ENCODE measurements at places on chromosomes 1 and 21. TPM values are rescaled to one million over a fixed set of nuclear protein-coding genes. Genes with fewer than 3 reads are reported as not detected.
A peak's percentile ranks its signal among the peaks of the same experiment; 100 is the strongest.

The ZFP69 gene
- 2.2 TPM for total RNA-seq

The CDK11B gene
- total RNA-seq = 87.2 TPM

The SLC5A9 gene
- 15.2 TPM for total RNA-seq

The SORT1 gene
- total RNA-seq = 66.3 TPM

The LCE1D gene
- not detected for total RNA-seq

The LEMD1 gene
- not detected for total RNA-seq

The TESK2 gene
- 13.3 TPM for total RNA-seq

The PCSK9 gene
- not detected for total RNA-seq

DNA sequence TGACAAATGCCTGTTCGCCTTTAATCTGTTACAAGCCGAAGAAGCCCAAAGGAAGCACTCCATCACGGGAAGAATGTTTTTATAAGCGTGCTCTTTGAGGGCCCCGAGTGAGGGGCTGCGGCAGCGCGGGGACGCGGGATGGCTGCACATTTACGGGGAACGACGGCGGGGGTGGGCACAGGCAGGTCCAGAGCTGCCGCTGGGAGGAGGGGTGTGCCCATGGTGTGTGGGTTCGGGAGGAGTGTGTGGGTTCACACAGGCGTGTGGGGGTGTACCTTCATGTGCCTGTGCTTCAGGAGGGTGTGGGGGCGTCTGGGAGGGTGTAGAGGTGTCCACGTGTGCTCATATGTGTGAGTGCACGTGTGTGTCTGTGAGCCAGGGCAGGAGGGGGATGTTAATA, 155.9 kb upstream of the ZC3H12A start:
- no peaks in the 10 kb centered on the region for H3K36me3 ChIP-seq
- H3K4me1 ChIP-seq = no peaks in the 10 kb centered on the region
- no peak overlapping the region for H3K4me3 ChIP-seq

DNA sequence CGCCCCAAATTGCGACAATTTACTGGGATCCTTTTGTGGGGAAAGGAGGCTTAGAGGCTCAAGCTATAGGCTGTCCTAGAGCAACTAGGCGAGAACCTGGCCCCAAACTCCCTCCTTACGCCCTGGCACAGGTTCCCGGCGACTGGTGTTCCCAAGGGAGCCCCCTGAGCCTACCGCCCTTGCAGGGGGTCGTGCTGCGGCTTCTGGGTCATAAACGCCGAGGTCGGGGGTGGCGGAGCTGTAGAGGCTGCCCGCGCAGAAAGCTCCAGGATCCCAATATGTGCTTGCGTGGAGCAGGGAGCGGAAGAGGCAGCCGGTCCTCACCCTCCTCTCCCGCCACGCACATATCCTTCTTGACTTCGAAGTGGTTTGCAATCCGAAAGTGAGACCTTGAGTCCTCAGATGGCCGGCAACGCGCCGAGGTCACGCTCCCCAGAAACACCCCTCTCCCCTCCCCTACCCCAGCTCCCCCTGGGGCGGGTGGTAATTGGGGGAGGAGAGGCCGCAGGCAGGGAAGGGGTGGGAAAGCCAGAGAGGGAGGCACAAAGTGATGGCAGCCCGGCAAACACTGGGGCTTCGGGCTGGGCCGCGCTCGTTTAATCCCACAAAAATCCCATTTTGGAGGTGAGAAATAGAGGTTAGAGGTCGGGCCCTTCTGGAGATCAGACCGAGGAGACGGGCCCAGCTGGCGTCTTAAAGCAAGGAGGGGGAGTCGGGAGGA, 6.2 kb downstream of the SIM2 start:
- H3K27me3 ChIP-seq = peaks cover 100% of the 10 kb centered on the region
- no peak overlapping the region for H3K4me3 ChIP-seq
- no peak overlapping the region for H3K27ac ChIP-seq
- peaks cover 50% of the 10 kb centered on the region for H3K4me1 ChIP-seq

- H3K4me3 ChIP-seq = no peak overlapping the region
- H3K27ac ChIP-seq = peak overlapping the region; percentile 75
- DNase-seq = peak; percentile 59
- H3K27me3 ChIP-seq = no peaks in the 10 kb centered on the region
Observed at GRCh38 chr1:27887215-27888021, 15.1 kb downstream of the THEMIS2 start.

GRCh38 chr1:221011145-221011544, 131.9 kb downstream of the HLX start:
- no peak overlapping the region for H3K4me3 ChIP-seq
- H3K27me3 ChIP-seq = no peaks in the 10 kb centered on the region
- H3K27ac ChIP-seq = no peak overlapping the region
- no peak for DNase-seq

GRCh38 chr1:214542275-214543199, 8.9 kb downstream of the PTPN14 start:
- H3K36me3 ChIP-seq = no peaks in the 10 kb centered on the region
- no peaks in the 10 kb centered on the region for H3K27me3 ChIP-seq
- H3K27ac ChIP-seq = peak overlapping the region; percentile 14
- H3K4me3 ChIP-seq = no peak overlapping the region

DNA sequence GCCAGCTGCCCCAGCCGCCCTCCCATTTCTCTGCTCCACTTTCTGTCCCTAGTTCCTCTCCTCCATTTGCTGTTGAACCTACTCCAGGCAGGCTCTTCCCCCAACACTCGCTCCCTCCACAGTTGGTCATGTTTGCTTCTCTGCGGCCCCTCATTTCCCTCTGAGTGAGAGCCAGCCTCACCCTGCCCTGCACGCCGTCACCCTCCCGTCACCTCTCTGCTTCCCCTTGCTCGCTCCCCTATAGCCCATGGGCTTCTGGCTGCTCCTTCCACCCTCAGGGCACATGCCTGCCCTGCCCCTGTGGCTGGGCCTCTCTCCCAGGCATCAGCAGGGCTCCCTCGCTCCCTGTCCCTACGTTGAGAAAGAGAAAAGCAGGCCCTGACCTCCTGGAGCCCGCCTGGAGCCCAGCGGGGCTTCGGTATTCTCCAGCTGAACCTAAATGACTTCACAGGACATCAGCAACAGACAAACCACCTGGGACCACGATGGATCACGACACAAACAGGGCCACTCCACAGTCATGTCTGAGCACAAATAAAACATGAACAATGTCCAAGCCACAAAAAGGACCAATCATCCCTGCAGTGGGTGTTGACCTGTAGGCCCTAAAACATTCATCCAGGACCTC, 13.3 kb upstream of the THEMIS2 start:
- peak overlapping the region; percentile 37 for H3K27ac ChIP-seq
- DNase-seq = no peak
- no peaks in the 10 kb centered on the region for H3K27me3 ChIP-seq
- peaks cover 4% of the 10 kb centered on the region for H3K4me1 ChIP-seq
- H3K36me3 ChIP-seq = no peaks in the 10 kb centered on the region

DNA sequence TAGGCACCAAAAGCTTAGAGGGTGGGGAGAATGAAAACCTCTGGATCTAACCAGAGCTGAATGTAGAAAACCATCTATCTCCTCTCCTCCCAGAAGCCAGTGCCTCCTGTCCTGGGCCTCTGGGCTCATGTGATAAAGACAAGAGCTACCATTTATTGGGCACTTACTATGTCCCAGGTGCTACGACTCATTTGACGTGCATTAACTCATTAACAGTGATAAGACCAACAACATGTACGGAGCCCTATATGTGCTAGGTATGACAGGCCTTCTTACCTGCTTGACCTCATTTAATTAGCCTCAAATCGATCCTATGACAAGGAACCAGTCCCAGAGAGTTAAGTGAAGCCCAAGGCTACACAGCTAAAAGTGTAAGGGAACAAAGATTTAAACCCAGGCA, 19.7 kb downstream of the CAPZB start:
- no peak for DNase-seq
- peak overlapping the region; percentile 90 for H3K27ac ChIP-seq
- no peaks in the 10 kb centered on the region for H3K27me3 ChIP-seq
- H3K36me3 ChIP-seq = no peaks in the 10 kb centered on the region
- H3K4me3 ChIP-seq = no peak overlapping the region

- no peak for DNase-seq
- H3K36me3 ChIP-seq = no peaks in the 10 kb centered on the region
- H3K27ac ChIP-seq = no peak overlapping the region
- no peaks in the 10 kb centered on the region for H3K27me3 ChIP-seq
- H3K4me1 ChIP-seq = no peaks in the 10 kb centered on the region
Observed at GRCh38 chr1:29306471-29307140, 70.3 kb downstream of the PTPRU start.

DNA sequence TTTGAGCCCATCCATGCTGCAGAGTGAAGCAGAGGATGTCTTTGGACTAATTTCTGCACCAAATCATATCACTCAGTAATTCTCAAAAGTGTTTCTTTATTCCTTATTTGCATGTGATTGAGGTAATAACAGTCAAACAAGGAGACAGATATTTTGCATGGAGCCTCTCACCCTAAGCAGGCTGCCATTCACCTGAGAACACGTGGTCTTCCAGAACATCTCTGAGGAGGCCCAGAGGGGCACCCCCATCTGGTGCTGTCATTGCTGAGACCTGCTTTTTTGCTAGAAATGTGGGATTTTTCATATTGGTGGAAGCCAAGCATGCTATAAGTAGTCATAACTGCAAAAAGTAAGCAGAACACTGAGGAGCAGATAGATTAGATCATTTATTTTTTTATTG, 7.7 kb downstream of the SLC37A1 start:
- no peak for DNase-seq
- no peaks in the 10 kb centered on the region for H3K36me3 ChIP-seq
- H3K4me1 ChIP-seq = peaks cover 44% of the 10 kb centered on the region
- H3K27ac ChIP-seq = no peak overlapping the region
- H3K27me3 ChIP-seq = no peaks in the 10 kb centered on the region

DNA sequence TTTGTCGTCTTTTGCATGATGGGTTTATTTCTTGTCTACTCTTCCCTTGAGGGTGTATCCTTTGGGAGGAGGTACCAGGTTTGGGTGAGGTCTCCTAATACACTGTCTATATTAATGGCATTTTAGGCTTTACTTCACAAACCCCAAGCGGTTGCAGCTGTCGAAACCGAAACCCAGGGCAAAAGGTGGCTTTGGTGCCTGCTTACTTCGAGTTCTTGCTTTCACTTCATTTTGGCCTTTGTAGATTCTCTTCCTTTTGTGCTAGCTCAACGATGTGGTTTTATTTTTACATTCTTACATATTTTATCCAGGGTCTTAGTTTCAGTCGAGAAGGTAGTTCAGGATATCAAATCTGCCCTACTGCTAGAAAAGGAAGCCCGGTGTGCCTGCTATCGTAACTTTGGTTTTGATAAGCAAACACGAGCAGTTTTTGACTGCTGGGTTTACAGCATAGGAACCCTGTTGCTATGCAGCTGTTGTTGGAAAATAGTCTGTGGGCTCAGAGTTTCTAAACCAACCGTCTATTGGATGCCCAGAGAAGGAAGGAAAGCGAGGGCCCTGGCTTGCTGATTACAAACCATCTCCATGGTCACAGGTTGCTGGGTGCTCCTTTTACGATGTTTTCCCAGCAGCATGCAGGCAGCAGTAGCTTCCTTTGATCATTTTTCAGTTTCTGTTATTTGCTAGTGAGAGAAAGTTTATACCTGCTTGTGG, 9.8 kb upstream of the TSPAN2 start:
- H3K27ac ChIP-seq = peak overlapping the region; percentile 88
- peaks cover 15% of the 10 kb centered on the region for H3K4me1 ChIP-seq
- DNase-seq = peak; percentile 72
- H3K4me3 ChIP-seq = peak overlapping the region; percentile 48
- H3K36me3 ChIP-seq = no peaks in the 10 kb centered on the region

DNA sequence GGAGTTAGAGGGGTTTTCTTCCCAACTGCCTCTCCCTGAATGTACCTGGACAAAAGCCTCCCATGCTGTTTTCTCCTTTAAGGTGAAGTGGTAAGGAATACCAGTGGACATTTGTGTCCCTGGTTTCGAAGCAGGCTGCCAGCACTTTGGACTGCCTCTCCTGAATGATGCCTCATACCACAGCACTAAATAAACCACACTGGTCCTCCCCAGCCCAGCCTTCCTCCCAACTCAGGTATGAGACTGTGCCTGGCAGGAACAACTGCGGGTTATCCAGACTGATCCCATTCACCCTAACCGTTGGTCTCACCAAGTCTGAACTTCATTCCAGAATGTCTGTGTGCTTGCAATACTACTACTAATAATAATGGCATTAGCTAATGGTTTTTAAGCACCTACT, 9.3 kb downstream of the COQ8A start:
- no peak for DNase-seq
- no peak overlapping the region for H3K27ac ChIP-seq
- no peaks in the 10 kb centered on the region for H3K36me3 ChIP-seq

GRCh38 chr1:62435231-62436038, 1.4 kb upstream of the USP1 start:
- H3K27ac ChIP-seq = peak overlapping the region; percentile 96
- DNase-seq = peak; percentile 19
- H3K4me3 ChIP-seq = peak overlapping the region; percentile 87

- H3K36me3 ChIP-seq = no peaks in the 10 kb centered on the region
- H3K4me1 ChIP-seq = no peaks in the 10 kb centered on the region
- DNase-seq = no peak
- no peaks in the 10 kb centered on the region for H3K27me3 ChIP-seq
- H3K27ac ChIP-seq = no peak overlapping the region
Observed at GRCh38 chr1:38929476-38929875, 12.2 kb downstream of the RHBDL2 start.

GRCh38 chr1:160371756-160372155, 4.9 kb downstream of the NHLH1 start:
- H3K27me3 ChIP-seq = peaks cover 5% of the 10 kb centered on the region
- no peak overlapping the region for H3K4me3 ChIP-seq
- peaks cover 5% of the 10 kb centered on the region for H3K4me1 ChIP-seq
- no peak overlapping the region for H3K27ac ChIP-seq
- DNase-seq = no peak
- no peaks in the 10 kb centered on the region for H3K36me3 ChIP-seq

GRCh38 chr1:200666309-200666708, 3.4 kb downstream of the DDX59 start:
- no peak overlapping the region for H3K27ac ChIP-seq
- no peaks in the 10 kb centered on the region for H3K27me3 ChIP-seq
- no peak overlapping the region for H3K4me3 ChIP-seq
- peaks cover 14% of the 10 kb centered on the region for H3K4me1 ChIP-seq
- H3K36me3 ChIP-seq = peaks cover 6% of the 10 kb centered on the region

DNA sequence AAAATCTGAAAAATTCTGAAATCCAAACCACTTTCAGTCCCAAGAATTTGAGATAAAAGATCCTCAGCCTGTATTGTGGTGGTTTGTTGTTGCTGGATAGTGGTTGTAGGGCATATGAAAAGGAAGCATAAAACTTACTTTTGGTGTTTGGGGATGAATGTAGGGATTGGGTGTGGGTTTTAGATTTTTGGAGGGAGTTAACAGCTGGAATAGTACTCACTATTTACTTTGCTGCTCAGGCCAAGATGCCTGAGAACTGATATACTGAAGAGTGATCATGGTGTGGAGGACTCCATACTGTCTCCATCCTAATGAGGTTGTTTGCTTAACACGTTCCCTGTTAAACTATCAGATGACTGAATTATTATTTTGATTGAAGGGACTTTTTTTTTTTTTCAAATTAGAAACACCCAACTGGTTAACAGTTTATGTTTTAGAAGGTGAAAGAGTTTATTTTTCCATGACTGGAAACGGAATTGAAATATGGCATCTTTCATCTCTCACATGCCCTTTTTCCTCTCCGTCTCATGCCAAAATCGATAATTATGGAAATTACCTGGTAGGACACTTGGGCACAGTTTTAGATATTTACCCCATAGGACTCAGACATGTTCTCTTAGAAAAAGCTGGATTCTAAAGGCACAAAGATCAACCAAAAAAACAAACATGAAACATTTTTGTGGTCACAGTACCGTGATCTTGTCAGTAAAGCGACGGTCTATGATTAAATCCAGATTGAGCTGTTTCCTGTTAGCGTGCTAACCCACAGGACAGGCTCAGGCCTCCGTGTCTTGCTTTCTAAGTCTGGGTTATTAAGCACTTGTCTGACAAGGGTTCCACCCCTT, 37.3 kb downstream of the RGL1 start:
- no peak overlapping the region for H3K4me3 ChIP-seq
- peaks cover 5% of the 10 kb centered on the region for H3K4me1 ChIP-seq
- H3K27ac ChIP-seq = peak overlapping the region; percentile 73
- H3K27me3 ChIP-seq = no peaks in the 10 kb centered on the region
- DNase-seq = peak; percentile 26

All from transverse colon (tissue), 4 donors.